Astrocyte (in vitro differentiated cells and primary cell): ENCODE measurements at places on chromosomes 6 and 20. TPM values are rescaled to one million over a fixed set of nuclear protein-coding genes. Genes with fewer than 3 reads are reported as not detected.
A peak's percentile ranks its signal among the peaks of the same experiment; 100 is the strongest.

DNA sequence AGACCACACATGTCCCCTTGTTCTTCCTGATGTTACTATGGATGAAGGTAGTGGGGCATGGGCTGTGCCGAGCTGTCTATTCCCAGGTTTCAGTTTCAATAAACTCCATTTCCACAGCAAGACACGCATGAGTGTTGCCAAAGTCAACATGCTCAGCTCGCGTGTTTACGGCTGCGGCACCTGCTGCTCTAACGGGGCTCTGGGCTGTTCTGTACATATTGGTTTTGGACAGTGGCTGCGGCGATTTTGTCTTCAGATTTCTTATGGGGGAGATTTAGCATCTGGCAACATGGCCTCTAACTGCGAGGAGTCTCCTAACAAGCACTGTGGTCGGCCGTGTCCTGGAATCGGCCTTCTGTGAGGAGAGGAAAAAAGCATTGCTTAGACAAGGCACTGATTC, 58.6 kb downstream of the TMEM242 start:
- peaks cover 4% of the 10 kb centered on the region for H3K4me1 ChIP-seq
- H3K27me3 ChIP-seq = no peaks in the 10 kb centered on the region
- no peaks in the 10 kb centered on the region for H3K36me3 ChIP-seq

Gene DSP
- total RNA-seq = 468 and 555 TPM in 2 replicates

DNA sequence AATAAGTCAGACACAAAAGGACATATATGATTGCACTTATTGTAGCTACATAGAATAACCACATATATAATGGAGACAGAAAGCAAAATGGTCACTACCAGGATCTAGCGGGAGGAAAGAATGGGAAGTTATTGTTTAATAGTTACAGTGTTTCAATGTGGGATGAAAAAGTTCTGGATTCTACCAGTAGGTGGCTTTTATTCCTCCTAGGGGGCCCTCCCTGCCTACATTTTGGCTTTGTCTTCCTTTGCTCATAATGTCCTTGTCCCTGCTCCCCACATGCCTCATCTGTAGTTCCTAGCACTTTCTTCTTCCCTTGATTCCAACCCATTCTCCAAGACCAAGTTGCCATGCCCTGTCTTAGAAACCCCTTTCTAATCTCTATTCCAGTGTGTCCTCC, 16.3 kb downstream of the ZNF133 start:
- H3K27ac ChIP-seq = no peak overlapping the region
- H3K4me1 ChIP-seq = no peaks in the 10 kb centered on the region
- no peak overlapping the region for H3K4me3 ChIP-seq
- DNase-seq = no peak
- peaks cover 3% of the 10 kb centered on the region for H3K36me3 ChIP-seq

Gene FAM209B
- total RNA-seq = 0.60 TPM in 1 of 2 replicates, not detected in the other

Gene ABRACL
- total RNA-seq = 46.6 and 66.0 TPM in 2 replicates

GRCh38 chr6:151119823-151120524, 119.8 kb upstream of the AKAP12 start:
- H3K4me3 ChIP-seq = no peak overlapping the region
- H3K27ac ChIP-seq = no peak overlapping the region
- DNase-seq = no peak
- no peaks in the 10 kb centered on the region for H3K4me1 ChIP-seq
- H3K27me3 ChIP-seq = no peaks in the 10 kb centered on the region

DNA sequence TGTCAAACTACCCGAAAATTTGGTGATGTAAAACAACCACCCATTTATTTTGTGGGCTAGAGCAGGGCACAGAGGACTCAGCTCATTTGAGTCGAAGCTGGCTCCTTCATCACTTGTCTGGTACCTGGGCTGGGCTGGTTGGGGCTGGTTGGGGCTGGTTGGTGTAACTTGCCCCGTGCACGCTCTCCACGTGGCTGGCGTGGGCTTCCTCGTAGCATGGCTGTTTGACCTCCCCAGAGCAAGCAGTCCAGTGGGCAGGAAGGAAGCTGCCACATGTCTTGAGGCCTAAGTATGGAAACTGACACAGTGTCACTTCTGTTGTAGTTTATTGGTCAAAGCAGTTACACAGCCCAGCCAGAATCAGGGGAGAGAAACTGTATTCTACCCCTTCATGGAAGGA, 27.1 kb downstream of the BCAS4 start:
- H3K36me3 ChIP-seq = no peaks in the 10 kb centered on the region
- no peaks in the 10 kb centered on the region for H3K27me3 ChIP-seq
- no peak for DNase-seq
- no peak overlapping the region for H3K27ac ChIP-seq
- H3K4me1 ChIP-seq = peaks cover 14% of the 10 kb centered on the region

Gene SLC17A2
- total RNA-seq = not detected in 2 replicates

Gene ECT2L
- not detected in 2 replicates for total RNA-seq

DNA sequence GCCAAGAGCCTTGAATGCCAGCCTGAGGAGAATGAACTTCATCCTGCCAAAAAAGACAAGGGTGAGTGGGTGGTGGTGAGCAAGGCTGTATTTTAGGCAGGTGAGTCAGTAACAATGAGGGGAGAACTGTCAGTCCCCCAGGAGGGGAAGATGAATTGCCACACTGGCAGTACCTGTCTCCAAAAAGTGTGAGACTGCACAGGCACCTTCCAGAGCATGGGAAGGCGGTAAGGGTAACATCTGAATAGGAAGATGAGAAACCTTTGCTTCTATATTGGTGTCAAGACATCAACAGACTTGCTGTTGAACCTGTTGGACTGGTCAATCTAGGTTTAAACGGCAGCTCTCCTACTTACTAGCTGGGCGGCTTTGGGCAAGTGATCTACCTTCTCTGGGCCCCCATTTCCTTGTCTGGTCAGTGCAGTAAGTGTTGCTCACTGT, 30.9 kb downstream of the STK35 start:
- no peak overlapping the region for H3K4me3 ChIP-seq
- no peaks in the 10 kb centered on the region for H3K27me3 ChIP-seq
- peaks cover 47% of the 10 kb centered on the region for H3K4me1 ChIP-seq
- H3K27ac ChIP-seq = peak overlapping the region; percentile 85
- no peaks in the 10 kb centered on the region for H3K36me3 ChIP-seq

DNA sequence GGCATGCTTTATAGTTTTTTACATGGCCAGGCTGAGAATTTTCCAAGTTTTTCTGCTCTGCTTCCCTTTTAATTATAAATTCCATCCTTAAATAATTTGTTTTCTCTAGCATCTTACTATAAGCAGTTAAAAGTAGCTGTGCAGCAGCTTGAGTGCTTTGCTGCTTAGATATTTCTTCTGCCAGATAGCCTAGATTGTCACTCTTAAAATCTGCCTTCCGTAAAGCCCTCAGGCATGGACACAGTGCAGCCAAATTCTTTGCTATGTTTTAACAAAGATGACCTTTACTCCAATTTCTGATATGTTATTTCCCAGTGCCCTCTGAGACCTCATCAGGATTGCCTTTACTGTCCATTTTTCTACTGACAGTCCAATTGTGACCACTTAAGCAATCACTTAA, 92.6 kb upstream of the SGK1 start:
- H3K36me3 ChIP-seq = no peaks in the 10 kb centered on the region
- no peaks in the 10 kb centered on the region for H3K27me3 ChIP-seq
- H3K4me3 ChIP-seq = no peak overlapping the region
- H3K27ac ChIP-seq = no peak overlapping the region
- no peaks in the 10 kb centered on the region for H3K4me1 ChIP-seq
- DNase-seq = no peak

Gene UBR2
- 22.2 and 23.3 TPM in 2 replicates for total RNA-seq
